ENCODE measurements at places on chromosomes 12 and 14. TPM values are rescaled to one million over a fixed set of nuclear protein-coding genes. Genes with fewer than 3 reads are reported as not detected.

TGM1 gene
- 5.2 TPM for total RNA-seq

RNF212B gene
- total RNA-seq = 0.46 TPM

CCDC92 gene
- total RNA-seq = 2.0 TPM

LGALS3 gene
- total RNA-seq = 5.8 TPM

FOXA1 gene
- total RNA-seq = 0.34 TPM

ACSM4 gene
- total RNA-seq = not detected

HOXC4 gene
- total RNA-seq = 0.14 TPM

A2ML1 gene
- 11.5 TPM for total RNA-seq

KCNA5 gene
- total RNA-seq = 0.23 TPM

MYO1H gene
- total RNA-seq = 0.44 TPM

PLEKHG3 gene
- total RNA-seq = 75.3 TPM

SLC24A4 gene
- total RNA-seq = 0.46 TPM

IPO8 gene
- 44.8 TPM for total RNA-seq

A2M gene
- 3.4 TPM for total RNA-seq

SPPL3 gene
- total RNA-seq = 35.5 TPM

RAD51AP1 gene
- total RNA-seq = 39.4 TPM

KRT83 gene
- not detected for total RNA-seq

KLRG1 gene
- 6.2 TPM for total RNA-seq

KLHDC1 gene
- not detected for total RNA-seq

PTMS gene
- total RNA-seq = 539 TPM

RBM23 gene
- total RNA-seq = 42.4 TPM

KLRC1 gene
- total RNA-seq = not detected

KCNH3 gene
- 0.44 TPM for total RNA-seq

PTPRB gene
- 3.3 TPM for total RNA-seq

CIT gene
- total RNA-seq = 61.6 TPM

VPS37B gene
- total RNA-seq = 11.4 TPM

FAM222A gene
- total RNA-seq = 1.3 TPM

CFAP73 gene
- 0.30 TPM for total RNA-seq

NTF3 gene
- 1.5 TPM for total RNA-seq

VRTN gene
- total RNA-seq = 128 TPM

LALBA gene
- not detected for total RNA-seq

TSHR gene
- total RNA-seq = not detected

RNASE1 gene
- 6.2 TPM for total RNA-seq
